Right atrium auricular region (tissue), 2 donors: ENCODE measurements at places on chromosomes 4 and X.
A peak's percentile ranks its signal among the peaks of the same experiment; 100 is the strongest.

- H3K36me3 ChIP-seq: no peaks in the 10 kb centered on the region
- no peak for DNase-seq
- no peaks in the 10 kb centered on the region for H3K4me1 ChIP-seq
- no peak overlapping the region for H3K4me3 ChIP-seq
- H3K27me3 ChIP-seq: no peaks in the 10 kb centered on the region
These were observed 342.0 kb downstream of the GBA3 start for GRCh38 chr4:23034731-23035130.

GRCh38 chr4:69888336-69888735 is 28.4 kb upstream of the SULT1E1 start:
- no peaks in the 10 kb centered on the region for H3K4me1 ChIP-seq
- H3K36me3 ChIP-seq: no peaks in the 10 kb centered on the region
- DNase-seq: no peak
- no peak overlapping the region for H3K4me3 ChIP-seq

DNA sequence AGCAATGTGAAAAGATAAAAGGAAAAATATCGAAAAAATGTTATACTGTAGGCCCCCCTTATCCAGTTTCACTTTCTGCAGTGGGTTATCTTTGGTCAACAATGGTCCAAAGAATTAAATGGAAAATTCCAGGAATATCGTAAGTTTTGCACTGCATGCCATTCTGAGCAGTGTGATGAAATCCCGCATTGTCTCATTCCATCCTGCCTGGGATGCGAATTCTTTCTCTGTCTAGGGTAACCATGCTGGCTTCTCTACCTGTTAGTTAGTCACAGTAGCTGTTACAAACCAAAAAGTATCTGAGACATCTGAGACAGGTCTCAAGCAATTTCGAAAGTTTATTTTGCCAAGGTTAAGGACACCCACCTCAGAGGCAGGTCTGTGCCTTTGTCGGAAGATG is 170.3 kb downstream of the COX18 start:
- no peak overlapping the region for H3K27ac ChIP-seq
- H3K4me1 ChIP-seq: no peaks in the 10 kb centered on the region
- H3K27me3 ChIP-seq: no peaks in the 10 kb centered on the region
- no peak for DNase-seq
- H3K36me3 ChIP-seq: no peaks in the 10 kb centered on the region

GRCh38 chr4:93751411-93751810 is 77.1 kb upstream of the ATOH1 start:
- no peak overlapping the region for H3K4me3 ChIP-seq
- H3K27ac ChIP-seq: no peak overlapping the region

- H3K4me1 ChIP-seq: no peaks in the 10 kb centered on the region
- no peaks in the 10 kb centered on the region for H3K27me3 ChIP-seq
- H3K4me3 ChIP-seq: no peak overlapping the region
- DNase-seq: no peak
These were observed 123.7 kb downstream of the COX18 start for GRCh38 chr4:72945719-72946336.

GRCh38 chrX:155070663-155070974 is 317 bp downstream of the CMC4 start:
- H3K36me3 ChIP-seq: no peaks in the 10 kb centered on the region
- peak overlapping the region; percentile 58 for H3K4me3 ChIP-seq
- H3K27me3 ChIP-seq: no peaks in the 10 kb centered on the region
- DNase-seq: no peak
- peak overlapping the region; percentile 84 for H3K27ac ChIP-seq
- no peaks in the 10 kb centered on the region for H3K4me1 ChIP-seq

DNA sequence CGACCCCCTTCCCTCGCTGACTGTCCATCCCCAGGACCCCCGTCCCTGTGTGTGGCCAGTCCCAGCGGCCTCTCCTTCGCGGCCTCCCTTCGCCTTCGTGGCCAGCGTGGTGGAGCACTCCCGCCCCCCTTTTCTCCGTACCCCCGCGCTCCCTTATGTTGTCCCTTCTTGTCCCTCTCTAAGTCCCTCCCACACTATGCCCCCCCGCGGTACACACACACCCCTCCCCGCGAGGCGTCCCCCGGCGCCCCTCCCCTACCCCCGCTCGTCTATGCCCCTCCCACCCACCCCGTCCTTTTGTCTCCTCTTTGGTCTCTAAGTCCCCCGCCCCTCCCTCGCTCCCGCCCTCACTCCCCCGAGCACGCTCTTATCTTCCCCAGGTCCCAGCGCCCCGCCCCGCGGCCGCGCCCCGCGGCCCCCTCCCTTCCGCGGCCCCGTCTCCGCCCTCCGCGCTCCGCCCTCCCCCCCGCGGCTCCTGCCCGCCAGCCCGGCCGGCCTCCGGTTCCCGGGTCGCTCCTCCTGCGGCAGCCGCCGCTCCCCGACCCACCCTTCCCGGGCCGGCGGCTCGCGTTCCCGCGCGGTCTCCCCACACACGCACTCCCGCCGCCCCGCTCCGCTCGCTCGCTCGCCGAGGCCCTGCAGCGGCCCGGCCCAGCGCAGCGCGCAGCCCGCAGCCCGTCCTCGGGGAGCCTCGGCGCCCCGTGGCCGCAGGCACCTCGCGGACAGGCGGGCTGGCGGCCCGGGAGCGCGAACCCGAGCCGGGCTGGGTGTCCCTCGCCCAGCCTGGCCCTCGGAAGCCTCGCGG is 26.3 kb downstream of the UTP14A start:
- H3K4me1 ChIP-seq: no peaks in the 10 kb centered on the region
- H3K27ac ChIP-seq: peak overlapping the region; percentile 92
- peak; percentile 89 for DNase-seq
- no peaks in the 10 kb centered on the region for H3K36me3 ChIP-seq
- H3K27me3 ChIP-seq: no peaks in the 10 kb centered on the region
- H3K4me3 ChIP-seq: peak overlapping the region; percentile 58

DNA sequence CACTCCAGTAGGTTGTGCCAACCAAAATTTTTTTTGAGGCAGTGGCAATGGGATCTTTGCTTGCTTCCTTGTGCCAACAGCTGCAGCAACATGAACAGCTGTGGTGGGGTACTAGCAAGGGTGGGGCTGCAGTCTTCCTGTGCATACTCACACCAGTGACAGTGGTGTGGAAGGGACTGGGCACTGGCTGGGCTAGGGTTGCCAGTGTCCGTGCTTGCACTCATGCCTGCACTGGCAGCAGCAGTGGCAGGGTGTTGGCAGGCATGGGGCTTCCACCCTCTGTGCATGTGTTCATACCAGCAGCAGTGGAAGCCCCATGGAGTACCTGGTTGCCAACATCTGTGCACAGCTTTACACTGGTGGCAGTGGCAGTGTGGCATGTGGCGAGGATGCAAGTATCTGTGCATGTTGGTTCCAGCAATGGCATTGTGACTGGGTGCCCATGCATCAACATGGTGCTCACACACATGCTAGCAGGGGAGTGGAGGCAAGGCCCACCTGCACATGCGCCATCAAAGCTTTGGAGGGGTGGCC is 1312.6 kb downstream of the PCDH18 start:
- H3K4me1 ChIP-seq: no peaks in the 10 kb centered on the region
- H3K27me3 ChIP-seq: no peaks in the 10 kb centered on the region
- H3K36me3 ChIP-seq: no peaks in the 10 kb centered on the region
- H3K27ac ChIP-seq: no peak overlapping the region

GRCh38 chrX:117840645-117841044 is 276.0 kb downstream of the KLHL13 start:
- H3K27me3 ChIP-seq: no peaks in the 10 kb centered on the region
- H3K36me3 ChIP-seq: no peaks in the 10 kb centered on the region
- no peaks in the 10 kb centered on the region for H3K4me1 ChIP-seq
- H3K27ac ChIP-seq: no peak overlapping the region
- DNase-seq: no peak
- no peak overlapping the region for H3K4me3 ChIP-seq

GRCh38 chr4:8080754-8081065 is 77.9 kb downstream of the ABLIM2 start:
- no peak overlapping the region for H3K4me3 ChIP-seq
- peak overlapping the region; percentile 66 for H3K27ac ChIP-seq
- no peaks in the 10 kb centered on the region for H3K4me1 ChIP-seq
- DNase-seq: no peak
- no peaks in the 10 kb centered on the region for H3K27me3 ChIP-seq

DNA sequence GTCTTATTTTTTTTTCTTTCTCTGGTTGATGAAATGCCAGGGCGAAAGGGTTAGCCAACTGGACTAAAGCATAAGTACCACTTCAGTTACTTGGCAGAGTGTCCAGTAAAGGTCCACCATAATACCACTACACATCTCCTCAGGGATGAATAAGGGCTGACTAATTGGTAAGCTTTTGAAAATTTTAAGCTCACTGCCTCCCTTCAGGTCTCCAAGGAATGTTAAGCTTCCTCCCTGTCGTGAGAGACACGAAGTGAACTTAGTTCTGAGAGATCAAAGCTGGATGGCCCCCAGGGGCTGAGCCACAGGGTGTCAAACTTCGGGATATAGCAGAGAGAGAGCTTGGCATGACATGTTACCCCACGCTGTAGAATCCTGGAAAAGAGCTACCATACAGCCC is 111.4 kb downstream of the VSIG4 start:
- H3K27ac ChIP-seq: no peak overlapping the region
- DNase-seq: no peak
- no peak overlapping the region for H3K4me3 ChIP-seq
- no peaks in the 10 kb centered on the region for H3K36me3 ChIP-seq

DNA sequence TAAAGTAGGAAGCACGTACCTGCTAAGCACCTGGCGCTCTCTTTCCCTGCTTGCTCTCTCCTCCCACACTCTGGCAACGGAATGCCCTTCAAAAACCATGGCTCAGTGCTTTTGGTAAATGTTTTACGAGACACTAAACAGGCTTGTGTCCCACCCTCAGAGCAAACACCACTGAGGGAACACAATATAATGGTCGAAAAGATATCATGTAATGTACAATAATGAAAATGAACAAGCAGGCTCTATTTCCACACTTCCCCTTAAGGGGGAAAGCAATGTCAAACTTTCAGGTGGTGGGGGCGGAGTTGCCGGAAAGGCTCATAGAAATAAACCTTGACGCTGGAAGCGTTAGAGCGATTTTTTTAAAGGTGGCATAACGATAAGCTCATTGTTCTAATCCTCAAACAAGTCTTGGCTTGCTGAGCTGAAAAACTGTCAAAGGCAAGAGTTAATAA is 115.1 kb downstream of the RBM47 start:
- no peak for DNase-seq
- no peaks in the 10 kb centered on the region for H3K4me1 ChIP-seq
- no peaks in the 10 kb centered on the region for H3K27me3 ChIP-seq
- H3K36me3 ChIP-seq: no peaks in the 10 kb centered on the region

DNA sequence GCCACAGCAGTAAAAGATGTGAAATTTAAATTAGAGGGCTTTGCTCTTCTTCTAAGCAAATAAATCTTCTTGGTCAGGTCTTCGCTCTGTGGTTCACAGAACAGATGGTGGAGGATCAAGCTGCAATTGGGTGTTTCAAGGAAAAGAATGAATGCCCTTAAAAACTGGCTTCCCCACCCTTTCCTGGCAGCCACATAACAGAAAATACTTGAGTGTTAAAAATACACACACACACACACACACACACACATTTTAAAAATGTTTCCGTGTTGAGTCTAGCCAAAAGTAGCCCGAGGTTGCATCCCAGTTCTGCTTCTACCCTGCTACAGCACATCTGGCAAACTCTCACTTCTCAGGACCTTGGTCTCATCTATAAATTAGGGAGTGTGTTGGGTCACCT is 56.7 kb upstream of the FGFBP2 start:
- no peak overlapping the region for H3K4me3 ChIP-seq
- no peaks in the 10 kb centered on the region for H3K4me1 ChIP-seq

DNA sequence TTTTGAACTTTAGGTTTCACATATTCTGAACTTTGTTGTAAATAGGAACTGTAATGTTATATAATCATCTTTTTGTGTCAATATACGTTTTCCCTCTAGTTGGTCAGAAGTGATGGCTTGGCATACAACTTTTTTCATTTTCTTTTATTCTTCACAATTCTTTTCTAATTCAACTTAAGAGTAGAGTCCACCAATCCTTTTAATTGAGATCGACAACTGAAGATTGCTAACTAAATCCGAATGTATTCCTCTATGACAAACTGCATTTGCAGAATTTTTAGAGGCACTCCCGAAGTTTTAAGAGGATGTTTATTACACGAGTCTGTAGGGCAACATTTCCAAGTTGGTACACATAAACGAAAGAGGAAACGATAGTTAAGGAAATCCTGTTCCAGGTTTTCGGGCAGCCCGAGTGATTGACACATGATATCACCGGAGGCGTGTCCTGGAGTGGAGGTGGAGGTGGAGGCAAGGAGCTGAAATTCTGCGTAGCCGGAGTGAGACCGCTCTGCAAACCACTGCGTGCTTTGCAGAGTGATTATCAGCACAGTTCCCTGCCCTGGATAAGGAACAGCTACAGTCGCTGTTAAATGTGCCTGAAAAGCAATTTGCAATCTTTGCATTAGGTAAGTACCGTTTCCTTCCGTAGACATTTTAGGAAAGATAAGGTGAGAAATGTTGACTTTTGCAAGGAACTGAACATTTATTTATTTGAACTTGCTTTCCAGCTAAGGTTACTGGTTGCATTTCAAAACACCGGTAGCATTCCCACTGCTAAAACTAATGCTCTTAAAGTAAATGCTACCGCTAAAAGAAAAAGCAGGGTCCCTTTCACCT is at the start of gene SPRY1:
SPRY1 (plus strand) TSS at position 489 of the 837 bp plus-strand sequence. CDS start 4,797 bp downstream, outside the sequence.
- DNase-seq: peak; percentile 96
- peak within 1 kb of the TSS; percentile 96 for H3K27ac ChIP-seq
- no peaks in the 10 kb centered on the region for H3K27me3 ChIP-seq
- peak within 1 kb of the TSS; percentile 74 for H3K4me3 ChIP-seq
- H3K36me3 ChIP-seq: peaks cover 42% of the 10 kb centered on the region

DNA sequence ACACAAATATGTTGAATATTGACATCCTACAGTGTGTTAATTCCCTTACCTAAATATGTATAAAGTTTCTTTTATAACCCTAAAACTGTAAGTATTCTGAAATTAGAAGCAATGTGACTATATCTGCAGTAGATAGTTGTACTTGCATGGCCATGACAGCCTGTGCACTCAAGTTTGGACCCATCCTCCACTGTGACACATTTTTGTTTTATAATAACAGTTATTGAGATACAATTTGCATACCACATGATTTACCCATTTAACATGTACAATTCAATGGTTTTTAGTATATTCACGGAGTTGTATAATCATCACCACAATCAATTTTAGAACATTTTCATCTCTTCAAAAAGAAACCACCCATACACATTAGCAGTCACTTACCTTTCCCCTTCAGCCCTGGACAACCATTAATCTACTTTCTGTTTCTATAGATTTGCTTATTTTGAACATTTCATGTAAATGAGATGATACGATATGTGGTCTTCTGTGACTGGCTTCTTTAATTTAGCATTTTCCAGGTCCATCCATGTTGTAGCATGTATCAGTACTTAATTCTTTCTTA is 29.6 kb downstream of the HERC3 start:
- H3K4me3 ChIP-seq: no peak overlapping the region
- no peak for DNase-seq
- no peaks in the 10 kb centered on the region for H3K27me3 ChIP-seq
- H3K27ac ChIP-seq: no peak overlapping the region
- no peaks in the 10 kb centered on the region for H3K36me3 ChIP-seq
